ENCODE measurements at places on chromosomes 6 and 20. TPM values are rescaled to one million over a fixed set of nuclear protein-coding genes. Genes with fewer than 3 reads are reported as not detected.

POM121L2 gene
- not detected for total RNA-seq

MMS22L gene
- 45.6 TPM for total RNA-seq

CFAP61 gene
- not detected for total RNA-seq

SLC2A10 gene
- not detected for total RNA-seq
